Foreskin melanocyte (primary cell): ENCODE measurements at places on chromosomes 5 and 9.

DNA sequence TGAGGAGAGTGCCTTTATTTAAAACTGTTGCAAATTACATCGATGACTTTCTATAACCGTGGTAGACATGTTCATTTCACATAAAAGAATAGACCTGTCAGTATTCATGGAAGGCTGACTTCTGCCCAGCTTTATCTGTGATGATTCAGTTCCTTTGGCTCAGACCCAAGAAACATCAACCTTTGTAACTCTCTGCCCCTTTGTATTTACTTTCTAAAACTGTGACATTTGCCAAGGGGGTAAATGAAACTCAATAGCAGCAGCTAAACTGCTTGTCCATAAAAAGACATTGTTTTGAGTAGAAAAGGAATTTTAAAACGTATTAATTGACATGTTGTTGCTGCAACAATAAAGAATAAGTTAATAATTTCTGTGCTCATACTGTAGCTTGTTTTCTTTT lies 137.8 kb upstream of the ANKH start:
- peak; percentile 47 for DNase-seq

- DNase-seq: peak; percentile 15
Measured at GRCh38 chr5:108024986-108025385, 354.2 kb upstream of the EFNA5 start.

DNA sequence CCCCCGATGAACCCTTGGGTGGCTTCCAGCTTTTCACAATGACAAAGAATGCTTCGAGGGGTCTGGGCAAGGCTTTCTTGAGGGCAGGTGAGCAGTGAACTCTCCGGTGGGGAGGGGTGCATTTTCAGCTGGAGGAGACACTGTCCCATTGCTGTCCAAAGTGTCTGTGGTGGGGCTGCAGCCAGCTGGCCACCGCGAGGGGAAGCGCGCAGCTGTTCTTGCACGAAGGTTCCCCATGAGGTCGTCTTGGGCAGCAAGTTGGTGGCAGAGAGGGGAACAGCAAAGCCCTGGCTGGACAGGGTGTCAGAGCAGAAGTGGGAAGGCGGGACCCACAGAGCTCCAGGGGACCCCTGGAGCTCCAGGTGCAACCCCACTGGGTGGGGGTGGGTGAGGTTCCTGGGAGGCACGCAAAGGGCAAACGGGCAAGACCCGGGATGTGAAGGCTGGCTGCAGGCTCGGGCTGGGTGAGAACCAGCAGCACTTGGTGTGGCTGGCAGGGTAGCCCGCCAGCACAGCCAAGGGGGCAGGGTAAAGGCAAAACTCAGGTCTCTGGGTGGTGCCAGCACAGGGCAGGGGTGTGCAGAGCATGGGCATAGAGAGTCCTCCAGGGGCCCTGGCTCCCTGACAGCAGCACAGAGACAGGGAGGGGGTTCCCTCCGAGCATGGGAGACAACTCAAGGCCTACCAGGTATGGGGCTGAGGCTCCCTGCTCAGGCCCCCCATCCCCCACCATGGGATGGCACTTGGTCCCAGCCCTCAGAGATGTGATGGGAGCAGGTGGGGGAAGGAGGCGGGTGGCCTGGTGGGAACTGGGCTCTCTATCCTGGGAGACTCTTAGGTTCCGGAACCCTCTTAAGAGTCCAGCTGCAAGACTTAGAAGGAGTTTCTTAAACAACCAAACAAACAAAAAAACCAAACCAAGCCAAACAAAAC lies 26.6 kb downstream of the TSPAN17 start:
- no peak for DNase-seq

- no peak for DNase-seq
Measured at GRCh38 chr5:62494772-62495171, 82.2 kb downstream of the IPO11 start.

GRCh38 chr9:135701959-135702721 lies at the start of gene KCNT1:
Gene KCNT1 (plus strand): TSS chr9:135702185. CDS start chr9:135702259, 74 bp downstream.
- peak; percentile 24 for DNase-seq
